NCI-H187 (cell line): ENCODE measurements at places on chromosomes 12 and 14.

DNA sequence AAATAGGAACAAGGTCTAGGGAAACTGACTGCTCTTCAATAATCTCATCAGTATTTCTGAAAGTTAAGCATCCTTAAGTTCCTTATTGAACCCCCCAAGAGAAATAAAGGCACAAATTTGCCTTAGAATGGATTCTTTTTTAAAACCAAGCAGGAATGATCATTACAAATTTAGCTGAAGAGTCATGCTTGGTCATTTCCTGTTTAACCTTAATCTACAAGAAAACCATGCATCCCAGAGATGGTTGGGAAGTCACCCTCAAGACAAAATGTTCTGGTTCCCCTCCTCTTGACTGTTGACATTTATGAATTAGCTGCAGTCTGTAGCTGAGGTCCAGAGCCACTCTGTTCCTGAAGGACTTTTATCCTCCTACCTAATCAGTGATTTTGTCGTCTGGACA, 291.8 kb upstream of the G2E3 start:
- DNase-seq, result no peak

DNA sequence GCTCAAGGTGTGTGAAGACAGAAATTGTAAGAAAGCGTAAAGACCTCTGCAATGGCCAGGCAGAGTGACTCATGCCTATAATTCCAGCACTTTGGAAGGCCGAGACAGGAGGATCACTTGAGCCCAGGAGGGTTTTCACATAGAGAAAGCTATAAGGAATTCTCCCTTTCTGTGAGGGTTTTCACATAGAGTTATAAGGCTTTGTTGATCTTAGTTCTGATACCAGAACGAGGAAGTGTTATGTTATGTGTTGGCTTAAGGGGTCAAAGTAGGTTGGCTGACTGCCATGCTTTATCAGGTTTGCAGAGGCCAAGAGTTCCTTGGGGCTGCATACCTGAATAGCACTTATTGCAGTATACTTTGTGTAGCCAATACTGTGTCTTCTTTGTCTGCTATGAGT, 139.1 kb downstream of the ERC1 start:
- DNase-seq, result no peak

GRCh38 chr12:124848621-124849380, 14.9 kb downstream of the SCARB1 start:
- no peak for DNase-seq

- DNase-seq, result no peak
Observed at GRCh38 chr12:22687361-22688076, 62.5 kb downstream of the ETNK1 start.

GRCh38 chr14:29097476-29097875, 330.9 kb downstream of the FOXG1 start:
- no peak for DNase-seq

GRCh38 chr12:53550595-53550994, 43.3 kb upstream of the NPFF start:
- DNase-seq, result no peak

DNA sequence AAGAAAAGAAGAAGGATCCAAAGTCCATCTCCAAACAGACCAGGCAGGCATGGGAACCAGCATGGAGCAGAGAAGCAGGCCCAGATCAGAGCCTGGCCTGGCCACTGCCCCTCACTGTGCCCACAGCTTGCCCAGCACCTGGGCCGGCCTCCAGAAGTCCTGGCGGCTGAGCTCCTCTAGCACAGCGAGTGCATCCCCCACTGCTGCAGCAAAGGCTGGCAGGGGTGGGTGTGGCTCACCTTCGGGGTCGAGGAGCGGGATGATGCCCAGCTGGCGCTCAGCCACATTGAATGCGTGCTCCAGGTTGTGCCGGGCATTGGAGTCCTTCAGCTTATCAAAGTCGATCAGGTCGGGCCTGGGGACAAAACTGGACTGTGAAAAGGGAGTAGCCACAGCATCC, 78.7 kb downstream of the SPTB start:
- DNase-seq, result no peak

GRCh38 chr14:105711044-105711620, 184.7 kb downstream of the TMEM121 start:
- no peak for DNase-seq

GRCh38 chr12:12665194-12665593, 30.8 kb downstream of the GPR19 start:
- no peak for DNase-seq

- no peak for DNase-seq
Observed at GRCh38 chr14:53354336-53354735, 201.2 kb upstream of the DDHD1 start.

DNA sequence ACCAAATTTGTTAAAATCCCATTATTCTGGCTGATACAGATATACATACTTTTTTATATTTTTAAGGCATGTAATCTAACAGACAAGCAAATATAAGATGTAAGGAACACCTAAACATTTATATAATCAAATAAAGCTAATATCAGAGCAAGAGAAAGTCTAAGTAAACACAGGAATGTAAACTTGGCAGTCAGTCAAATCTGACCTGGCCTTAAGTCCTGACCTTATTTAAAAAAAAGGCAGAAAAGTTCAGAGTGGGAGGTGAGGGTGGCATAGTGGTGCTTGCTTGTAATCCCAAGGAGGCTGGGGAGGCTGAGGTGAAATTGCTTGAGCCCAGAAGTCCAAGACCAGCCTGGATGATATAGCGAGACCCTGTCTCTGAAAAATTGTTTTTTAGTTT, 152.6 kb downstream of the DERA start:
- DNase-seq, result no peak

- DNase-seq, result no peak
Observed at GRCh38 chr12:20493934-20494333, 125.6 kb downstream of the PDE3A start.

DNA sequence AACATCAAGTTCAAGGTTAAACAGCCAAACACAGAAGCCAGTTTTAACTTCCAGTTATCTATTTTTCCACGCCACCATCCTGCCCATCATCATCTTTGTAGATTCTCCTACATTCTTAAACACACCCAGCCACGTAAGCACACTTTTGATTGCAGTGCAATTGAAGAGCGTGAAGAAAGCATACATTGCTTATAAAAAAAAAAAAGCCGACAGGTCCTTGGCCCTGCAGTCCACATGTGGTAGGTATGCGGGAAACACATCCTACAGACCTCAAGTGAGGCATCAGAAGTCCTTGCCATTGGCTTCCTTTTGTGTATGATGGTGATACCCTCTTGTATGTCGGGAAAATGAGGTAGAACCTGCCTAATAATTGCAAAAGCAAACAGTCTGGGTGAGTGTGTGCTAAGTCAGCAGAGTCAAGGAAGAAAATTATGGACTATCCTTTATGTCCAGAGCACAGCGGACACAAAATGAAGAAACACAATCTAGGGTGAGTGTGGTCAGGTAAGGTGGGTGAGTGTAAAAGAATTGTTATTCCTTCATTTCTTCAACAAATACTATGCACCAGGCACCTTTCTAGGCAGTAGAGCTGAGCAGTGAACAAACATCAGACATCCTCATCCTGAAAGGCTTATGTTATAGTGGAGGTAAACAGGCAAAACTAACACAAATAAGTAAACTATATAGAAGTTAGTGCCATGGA, 51.5 kb downstream of the EID3 start:
- no peak for DNase-seq

DNA sequence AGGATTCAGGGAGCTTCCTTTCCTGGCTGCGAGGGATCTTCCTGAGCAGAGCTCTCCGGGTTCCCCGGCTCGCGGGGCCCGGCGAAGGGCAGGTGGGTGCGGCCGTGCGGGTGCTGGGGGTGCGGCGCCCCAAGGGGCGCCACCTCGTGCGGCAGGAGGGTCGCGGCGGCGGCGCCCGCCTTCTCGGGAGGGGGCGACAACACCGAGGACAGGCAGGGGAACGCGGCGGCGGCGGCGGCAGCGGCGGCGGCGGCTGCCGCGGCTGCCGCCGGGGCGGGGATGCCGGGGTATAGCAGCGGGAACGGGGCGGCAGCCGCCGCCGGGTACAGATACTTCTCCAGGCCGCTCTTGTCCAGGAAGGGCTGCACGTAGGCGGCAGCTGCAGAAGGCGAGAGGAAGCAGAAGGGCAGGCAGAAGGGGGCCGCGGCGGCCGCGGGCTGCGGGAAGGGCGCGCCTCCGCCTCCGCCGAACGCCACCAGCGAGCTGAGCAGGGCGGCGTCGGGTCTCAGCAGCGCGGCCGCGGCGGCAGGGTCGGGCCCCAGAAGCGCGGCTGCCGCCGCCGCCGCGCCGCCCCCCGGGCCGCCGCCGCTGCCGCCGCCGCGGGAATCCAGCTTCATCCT, 2.7 kb downstream of the BHLHE41 start:
- DNase-seq, result no peak

- no peak for DNase-seq
Observed at GRCh38 chr12:56159482-56160192, 1.5 kb downstream of the MYL6 start.

DNA sequence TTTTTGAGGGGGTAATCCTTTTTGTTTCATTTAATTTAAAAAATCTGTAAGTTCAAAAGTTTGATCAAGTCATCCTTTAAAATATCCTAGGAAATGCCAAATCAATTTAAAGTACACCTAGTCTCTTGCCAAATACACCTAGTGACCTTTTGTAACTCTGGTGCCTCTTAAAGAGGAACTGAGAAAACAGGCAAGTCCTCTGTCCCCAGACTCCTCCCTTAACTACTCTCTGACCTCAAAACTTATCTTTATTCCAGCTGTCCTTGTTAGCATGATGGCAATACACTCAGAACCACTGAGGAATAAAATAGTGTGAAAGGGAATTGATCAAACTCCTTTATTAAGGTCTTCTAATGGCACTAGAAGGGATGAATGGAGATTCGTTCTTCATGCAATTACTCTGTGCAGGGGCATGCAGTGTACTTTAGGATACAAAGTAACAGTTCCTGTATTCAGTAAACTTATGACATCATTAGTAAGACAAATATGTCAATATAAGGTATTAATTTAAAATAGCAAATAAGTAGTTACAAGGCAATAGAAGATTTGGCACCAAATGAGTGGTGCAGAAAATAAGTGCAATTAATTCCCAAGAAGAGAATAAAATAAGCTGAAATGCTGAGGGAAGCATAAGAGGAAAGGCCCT, 3.3 kb downstream of the FAR2 start:
- no peak for DNase-seq

DNA sequence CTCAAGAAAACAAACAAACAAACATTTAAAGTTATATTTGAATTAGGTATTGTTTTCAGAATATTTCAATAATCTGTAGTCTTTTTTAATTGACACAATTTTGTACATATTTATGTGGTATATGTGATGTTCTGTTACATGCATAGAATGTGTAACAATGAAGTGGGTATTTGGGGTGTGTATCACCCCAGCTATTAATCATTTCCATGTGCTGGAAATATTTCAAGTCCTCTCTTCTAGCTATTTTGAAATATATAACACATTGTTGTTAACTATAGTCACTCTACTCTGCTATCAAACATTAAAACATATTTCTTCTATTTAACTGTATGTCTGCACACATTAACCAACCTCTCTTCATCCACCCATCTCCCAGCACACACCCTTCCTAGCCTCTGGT, 32.0 kb upstream of the SIX1 start:
- DNase-seq, result no peak

DNA sequence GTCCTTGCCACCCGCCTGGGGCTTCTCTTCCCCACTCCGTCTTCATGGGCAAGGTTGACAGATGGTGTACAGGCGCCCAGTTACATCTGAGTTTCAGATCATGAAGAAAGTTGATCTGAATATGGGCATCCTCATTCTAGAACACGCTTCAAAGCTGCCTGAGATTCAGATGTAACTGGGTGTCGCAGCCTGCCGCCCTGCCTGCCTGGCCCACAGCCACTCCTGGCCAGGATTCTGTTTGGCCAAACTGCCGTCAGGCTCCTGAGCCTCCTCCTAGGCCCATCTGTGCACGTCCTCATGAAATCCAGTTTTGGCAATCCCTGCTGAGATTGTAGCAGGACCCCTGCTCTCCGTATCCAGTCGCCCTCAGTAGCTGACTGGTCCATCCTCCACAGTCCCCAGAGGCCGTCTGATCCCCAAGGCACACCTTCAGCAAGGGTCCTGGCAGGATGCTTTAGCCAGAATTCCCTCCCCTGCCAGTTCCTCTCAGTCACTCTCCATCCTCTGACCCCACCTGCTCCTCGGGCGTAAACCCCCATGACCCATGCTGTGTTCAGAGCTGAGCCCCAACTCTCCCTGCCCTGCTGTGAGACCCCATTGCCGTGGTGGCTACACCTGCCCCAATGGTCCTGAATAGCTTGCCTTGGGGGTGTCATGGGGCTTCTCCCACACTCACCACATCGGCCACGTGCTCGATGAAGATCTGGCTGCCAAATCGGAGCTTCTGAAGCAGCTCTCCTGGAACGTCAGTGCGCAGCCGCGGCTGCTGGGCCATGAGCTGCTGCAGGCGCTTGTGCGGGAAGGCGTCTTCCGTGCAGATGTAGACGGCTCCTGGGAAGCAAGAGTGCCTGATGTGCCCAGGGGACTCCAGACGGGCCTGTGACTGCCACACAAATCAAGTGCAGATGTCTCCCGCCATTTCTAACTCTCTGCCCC, 12.5 kb downstream of the XRCC3 start:
- no peak for DNase-seq

GRCh38 chr14:64510825-64511671, 6.5 kb downstream of the ZBTB1 start:
- peak; percentile 47 for DNase-seq

DNA sequence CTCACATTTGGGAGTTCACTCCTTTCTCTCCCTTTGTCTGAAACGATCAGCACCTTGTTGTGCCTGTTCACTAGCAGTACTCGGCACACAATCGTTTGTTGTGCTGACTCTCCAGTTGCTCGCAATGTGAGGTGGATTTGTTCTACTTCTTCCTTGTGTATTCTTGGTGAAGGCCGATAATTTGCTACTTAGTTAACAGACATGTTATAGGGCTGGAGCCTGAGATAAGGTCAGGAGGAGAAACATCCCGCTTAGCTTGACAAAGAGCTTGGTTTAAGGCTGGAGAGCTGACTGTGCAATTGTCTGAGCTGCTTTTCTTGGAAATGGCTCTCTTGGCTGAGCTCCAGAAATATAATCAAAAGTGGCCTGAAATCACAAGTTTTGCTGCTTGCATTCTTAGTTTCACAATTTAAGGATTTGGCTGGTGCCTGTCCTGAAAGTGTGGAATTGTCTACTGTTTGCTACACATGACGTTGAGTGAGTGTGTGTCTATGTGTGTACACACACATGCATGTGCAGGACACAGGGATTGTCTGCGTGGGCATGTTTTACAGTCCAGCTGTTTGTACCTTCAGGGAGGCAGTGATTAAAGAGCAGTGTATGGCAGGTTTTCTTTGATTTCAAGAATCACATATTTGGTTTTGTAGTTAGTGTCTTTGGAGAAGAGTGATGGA, 77.7 kb downstream of the ARF6 start:
- DNase-seq, result peak; percentile 87

GRCh38 chr12:124681779-124682391, 114.5 kb upstream of the NCOR2 start:
- no peak for DNase-seq
